ENCODE measurements at places on chromosomes 3 and 15. TPM values are rescaled to one million over a fixed set of nuclear protein-coding genes. Genes with fewer than 3 reads are reported as not detected.

DLL4 gene
- total RNA-seq: not detected

CPEB1 gene
- total RNA-seq: 0.66 TPM

LRRC2 gene
- not detected for total RNA-seq

THAP10 gene
- total RNA-seq: 1.9 TPM

PLA2G4F gene
- total RNA-seq: not detected

C3orf85 gene
- not detected for total RNA-seq

GATM gene
- 42.5 TPM for total RNA-seq

CEP19 gene
- 1.9 TPM for total RNA-seq

CADPS gene
- total RNA-seq: not detected

LAMB2 gene
- 3.2 TPM for total RNA-seq

GOLGA6L1 gene
- not detected for total RNA-seq

LSM3 gene
- total RNA-seq: 16.0 TPM

CNTN3 gene
- not detected for total RNA-seq

NEK10 gene
- total RNA-seq: 0.15 TPM

FETUB gene
- not detected for total RNA-seq

SCN11A gene
- not detected for total RNA-seq

KIF7 gene
- total RNA-seq: 0.16 TPM

CORO2B gene
- 0.27 TPM for total RNA-seq

PYGO1 gene
- total RNA-seq: not detected

ARID3B gene
- total RNA-seq: 32.8 TPM

SLC12A8 gene
- total RNA-seq: 61.4 TPM

PATL2 gene
- 10.7 TPM for total RNA-seq

GOLGA8G gene
- not detected for total RNA-seq

C15orf62 gene
- 0.24 TPM for total RNA-seq

SLC2A2 gene
- 0.19 TPM for total RNA-seq

TRAT1 gene
- total RNA-seq: 0.56 TPM

GP9 gene
- total RNA-seq: not detected

CHCHD6 gene
- 11.9 TPM for total RNA-seq

HDC gene
- not detected for total RNA-seq

CD86 gene
- total RNA-seq: 41.9 TPM

LTF gene
- 0.31 TPM for total RNA-seq
